Small intestine (tissue), 16 donors: ENCODE measurements at places on chromosomes 2 and 18. TPM values are rescaled to one million over a fixed set of nuclear protein-coding genes. Genes with fewer than 3 reads are reported as not detected.

GRCh38 chr2:158484892-158485556 is 28.3 kb downstream of the PKP4 start:
- DNase-seq: no peak
- no peak overlapping the region for H3K4me3 ChIP-seq
- no peak overlapping the region for H3K27ac ChIP-seq
- H3K4me1 ChIP-seq: no peaks in the 10 kb centered on the region
- no peaks in the 10 kb centered on the region for H3K36me3 ChIP-seq

DNA sequence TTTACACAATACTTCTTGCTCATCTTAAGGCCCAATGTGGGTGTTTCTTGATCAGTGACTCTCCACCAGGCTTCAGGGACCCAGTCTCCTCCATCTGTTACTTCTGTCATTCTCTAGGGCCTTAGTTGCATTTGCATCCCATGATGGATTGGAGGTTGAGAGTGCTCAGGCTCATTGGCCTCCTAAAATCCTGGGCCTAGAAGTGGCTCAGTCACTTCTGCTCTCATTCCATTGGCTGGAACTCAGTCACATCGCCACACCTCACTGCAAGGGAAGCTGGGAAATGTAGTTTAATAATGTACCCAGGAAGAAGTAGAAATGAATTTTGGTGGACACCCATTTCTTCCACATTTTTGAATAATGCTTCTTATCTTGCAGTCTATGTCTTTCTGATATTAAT is 223.5 kb downstream of the HRH4 start:
- no peaks in the 10 kb centered on the region for H3K36me3 ChIP-seq
- H3K4me3 ChIP-seq: no peak overlapping the region
- no peak for DNase-seq
- H3K4me1 ChIP-seq: no peaks in the 10 kb centered on the region
- H3K27me3 ChIP-seq: no peaks in the 10 kb centered on the region

GRCh38 chr2:5758346-5758745 is 66.2 kb downstream of the SOX11 start:
- DNase-seq: no peak
- H3K4me3 ChIP-seq: no peak overlapping the region
- no peak overlapping the region for H3K27ac ChIP-seq
- no peaks in the 10 kb centered on the region for H3K36me3 ChIP-seq
- no peaks in the 10 kb centered on the region for H3K27me3 ChIP-seq

DNA sequence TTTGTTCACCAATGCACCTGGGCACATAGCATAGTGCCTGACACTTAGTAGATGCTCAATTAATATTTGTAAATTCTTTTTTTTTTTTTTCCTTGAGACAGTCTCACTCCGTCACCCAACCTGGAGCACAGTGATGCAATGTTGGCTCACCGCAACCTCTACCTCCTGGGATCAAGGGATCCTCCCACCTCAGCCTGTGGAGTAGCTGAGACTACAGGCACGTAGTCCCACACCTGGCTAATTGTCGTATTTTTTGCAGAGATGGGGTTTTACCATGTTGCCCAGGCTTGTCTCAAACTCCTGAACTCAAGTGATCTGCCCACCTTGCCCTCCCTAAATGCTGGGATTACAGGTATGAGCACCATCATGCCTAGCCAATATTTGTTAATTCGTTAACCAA is 23.2 kb upstream of the LPIN2 start:
- no peak overlapping the region for H3K4me3 ChIP-seq
- no peak overlapping the region for H3K27ac ChIP-seq
- no peak for DNase-seq
- no peaks in the 10 kb centered on the region for H3K36me3 ChIP-seq
- no peaks in the 10 kb centered on the region for H3K27me3 ChIP-seq

DNA sequence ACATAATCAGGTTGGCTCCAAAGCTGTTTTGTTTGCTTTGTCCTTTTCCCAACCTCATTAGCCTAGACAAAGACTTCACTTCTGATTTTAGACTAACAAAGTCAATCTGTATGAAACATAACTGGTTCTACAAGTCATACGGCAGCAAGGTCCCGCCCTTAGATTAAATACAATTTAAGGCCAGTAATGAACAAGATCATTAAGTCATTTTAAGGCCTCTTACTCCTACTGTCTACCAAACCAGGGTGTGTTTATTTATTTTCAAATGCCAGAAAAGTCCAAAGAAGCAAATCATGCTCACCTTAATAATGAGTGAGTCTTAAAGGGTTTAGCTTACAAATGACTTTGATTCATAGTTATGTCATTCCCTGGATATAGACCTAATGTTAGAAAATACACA is 148.4 kb upstream of the ACVR2A start:
- H3K27me3 ChIP-seq: no peaks in the 10 kb centered on the region
- H3K27ac ChIP-seq: no peak overlapping the region
- no peak overlapping the region for H3K4me3 ChIP-seq
- no peaks in the 10 kb centered on the region for H3K4me1 ChIP-seq

SLC5A7 gene
- polyA plus RNA-seq: 0.12 TPM

MALL gene
- 123 TPM for polyA plus RNA-seq

TMEM169 gene
- 0.54 TPM for polyA plus RNA-seq

DNA sequence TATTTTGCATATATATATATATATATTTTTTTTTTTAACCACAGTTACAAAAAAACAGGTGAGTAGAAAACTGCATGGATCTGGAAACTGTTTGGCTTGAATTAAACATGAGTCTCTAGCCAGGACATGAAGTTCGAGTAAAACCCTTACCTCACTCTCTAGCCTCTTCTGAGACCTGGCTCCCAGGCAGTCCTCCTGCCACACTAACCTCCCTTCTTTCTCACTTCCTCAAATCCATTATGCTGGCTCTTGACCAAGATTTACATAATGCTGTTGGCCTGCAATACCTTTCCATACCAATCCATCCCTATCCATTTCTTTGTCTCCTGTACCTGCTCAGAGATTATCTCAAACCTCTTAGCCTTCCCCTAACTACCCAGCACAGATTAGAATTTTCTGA is 34.0 kb downstream of the PIGN start:
- no peaks in the 10 kb centered on the region for H3K4me1 ChIP-seq
- peaks cover 7% of the 10 kb centered on the region for H3K36me3 ChIP-seq
- no peak for DNase-seq

- no peaks in the 10 kb centered on the region for H3K4me1 ChIP-seq
- no peaks in the 10 kb centered on the region for H3K36me3 ChIP-seq
- no peak overlapping the region for H3K4me3 ChIP-seq
- DNase-seq: peak; percentile 54
- no peaks in the 10 kb centered on the region for H3K27me3 ChIP-seq
- no peak overlapping the region for H3K27ac ChIP-seq
Measured at GRCh38 chr18:66046032-66046602, 295.3 kb downstream of the CDH7 start.

NPPC gene
- polyA plus RNA-seq: not detected

DNA sequence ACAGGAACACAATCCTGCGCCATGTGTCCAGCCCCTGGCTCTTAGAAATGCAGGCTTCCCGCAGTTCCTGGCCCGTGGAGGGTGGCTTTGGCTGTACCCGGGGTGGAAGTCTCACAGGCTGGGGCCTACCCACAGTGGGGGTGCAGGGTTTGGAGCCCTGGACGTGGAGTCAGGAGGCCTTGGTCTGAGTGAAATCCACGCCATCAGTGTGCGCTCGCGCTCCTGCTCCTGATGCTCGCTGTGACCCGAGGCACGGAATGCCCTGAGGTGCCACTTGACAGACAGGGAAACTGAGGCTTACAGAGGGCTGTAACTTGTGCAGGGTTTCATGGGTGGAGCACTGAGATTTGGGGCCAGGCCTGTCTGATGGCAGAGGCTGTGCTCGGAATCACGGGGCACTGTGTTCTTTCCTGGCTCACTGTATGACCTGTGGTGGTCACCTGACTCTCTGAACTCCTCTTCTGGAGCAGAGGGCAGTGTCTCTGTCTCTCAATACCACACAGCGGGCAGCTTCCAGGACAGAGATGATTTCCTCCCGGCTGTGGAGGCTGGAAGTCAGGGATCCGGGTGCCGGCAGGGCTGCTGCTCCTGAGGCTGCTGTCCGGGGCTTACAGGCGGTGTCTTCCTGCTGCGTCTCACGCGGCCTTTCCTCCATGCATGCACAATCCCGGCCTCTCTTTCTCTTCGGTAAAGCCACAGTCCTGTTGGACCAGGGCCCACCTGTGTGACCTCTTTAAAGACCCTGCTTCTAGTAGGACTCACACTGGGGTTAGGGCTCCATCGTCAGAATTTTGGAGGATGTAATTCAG is 25.9 kb upstream of the ALLC start:
- H3K4me3 ChIP-seq: no peak overlapping the region
- no peaks in the 10 kb centered on the region for H3K36me3 ChIP-seq
- no peaks in the 10 kb centered on the region for H3K4me1 ChIP-seq
- peaks cover 3% of the 10 kb centered on the region for H3K27me3 ChIP-seq
- DNase-seq: no peak

ATP5MC3 gene
- polyA plus RNA-seq: 294 TPM

DNA sequence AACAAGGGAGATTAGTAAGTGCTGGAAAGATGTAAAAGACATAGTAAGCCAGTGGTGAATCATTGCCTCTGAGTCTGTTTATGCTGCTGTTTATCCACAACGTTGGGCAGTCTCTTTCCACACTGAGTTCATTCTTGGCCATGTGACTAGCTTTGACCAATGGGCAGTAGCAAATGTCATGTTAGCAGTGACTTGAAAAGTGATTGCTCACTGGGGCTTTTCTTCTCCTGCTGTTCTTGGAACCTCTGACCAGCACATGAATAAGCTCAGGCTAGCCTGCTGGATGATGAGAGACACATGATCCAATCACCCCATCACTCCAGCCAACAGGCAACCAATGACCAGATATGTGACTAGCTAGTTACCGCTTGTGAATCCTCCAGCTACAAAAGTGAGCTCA is 360.4 kb downstream of the SLC4A3 start:
- no peaks in the 10 kb centered on the region for H3K4me1 ChIP-seq
- no peaks in the 10 kb centered on the region for H3K36me3 ChIP-seq
- no peak for DNase-seq
- no peak overlapping the region for H3K27ac ChIP-seq
- no peak overlapping the region for H3K4me3 ChIP-seq

GRCh38 chr2:76851000-76851399 is 671.2 kb downstream of the LRRTM4 start:
- H3K36me3 ChIP-seq: no peaks in the 10 kb centered on the region
- no peaks in the 10 kb centered on the region for H3K27me3 ChIP-seq
- no peak overlapping the region for H3K4me3 ChIP-seq
- no peak overlapping the region for H3K27ac ChIP-seq
- no peak for DNase-seq
- H3K4me1 ChIP-seq: no peaks in the 10 kb centered on the region

GRCh38 chr2:43324259-43325106 is 98.1 kb upstream of the ZFP36L2 start:
- no peak overlapping the region for H3K4me3 ChIP-seq
- H3K4me1 ChIP-seq: peaks cover 3% of the 10 kb centered on the region
- DNase-seq: no peak
- H3K27ac ChIP-seq: peak overlapping the region; percentile 48

POTEF gene
- polyA plus RNA-seq: not detected

CCDC74A gene
- not detected for polyA plus RNA-seq

FBXO15 gene
- 0.28 TPM for polyA plus RNA-seq

DNA sequence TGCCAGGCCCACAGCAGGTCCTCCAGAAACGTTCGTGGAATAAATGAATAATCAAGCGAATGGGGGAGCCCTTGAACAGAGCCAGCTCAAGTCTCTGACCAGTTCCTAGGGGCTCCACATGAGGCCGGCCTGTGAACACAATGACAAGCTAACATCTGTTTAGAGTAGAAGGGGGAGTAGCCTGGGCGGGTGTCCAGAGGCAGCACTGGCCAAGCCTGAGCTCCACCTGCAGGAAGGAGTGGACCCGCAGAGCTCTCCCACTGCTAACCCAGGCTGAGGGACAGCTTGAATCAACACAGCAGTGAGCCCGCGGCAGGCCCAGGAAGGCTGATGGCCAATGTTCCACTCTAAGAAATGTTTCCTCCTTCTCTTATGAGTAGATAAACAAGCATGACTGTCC is 234.8 kb upstream of the RAB6C start:
- H3K27ac ChIP-seq: no peak overlapping the region
- H3K4me3 ChIP-seq: no peak overlapping the region
- peak; percentile 16 for DNase-seq
- H3K4me1 ChIP-seq: no peaks in the 10 kb centered on the region

- no peak overlapping the region for H3K4me3 ChIP-seq
- H3K4me1 ChIP-seq: no peaks in the 10 kb centered on the region
Measured at GRCh38 chr2:150046211-150046610, 441.3 kb downstream of the RND3 start.

RAB27B gene
- polyA plus RNA-seq: 3.8 TPM

ACVR1C gene
- 1.2 TPM for polyA plus RNA-seq

EFHD1 gene
- polyA plus RNA-seq: 1.8 TPM

DNA sequence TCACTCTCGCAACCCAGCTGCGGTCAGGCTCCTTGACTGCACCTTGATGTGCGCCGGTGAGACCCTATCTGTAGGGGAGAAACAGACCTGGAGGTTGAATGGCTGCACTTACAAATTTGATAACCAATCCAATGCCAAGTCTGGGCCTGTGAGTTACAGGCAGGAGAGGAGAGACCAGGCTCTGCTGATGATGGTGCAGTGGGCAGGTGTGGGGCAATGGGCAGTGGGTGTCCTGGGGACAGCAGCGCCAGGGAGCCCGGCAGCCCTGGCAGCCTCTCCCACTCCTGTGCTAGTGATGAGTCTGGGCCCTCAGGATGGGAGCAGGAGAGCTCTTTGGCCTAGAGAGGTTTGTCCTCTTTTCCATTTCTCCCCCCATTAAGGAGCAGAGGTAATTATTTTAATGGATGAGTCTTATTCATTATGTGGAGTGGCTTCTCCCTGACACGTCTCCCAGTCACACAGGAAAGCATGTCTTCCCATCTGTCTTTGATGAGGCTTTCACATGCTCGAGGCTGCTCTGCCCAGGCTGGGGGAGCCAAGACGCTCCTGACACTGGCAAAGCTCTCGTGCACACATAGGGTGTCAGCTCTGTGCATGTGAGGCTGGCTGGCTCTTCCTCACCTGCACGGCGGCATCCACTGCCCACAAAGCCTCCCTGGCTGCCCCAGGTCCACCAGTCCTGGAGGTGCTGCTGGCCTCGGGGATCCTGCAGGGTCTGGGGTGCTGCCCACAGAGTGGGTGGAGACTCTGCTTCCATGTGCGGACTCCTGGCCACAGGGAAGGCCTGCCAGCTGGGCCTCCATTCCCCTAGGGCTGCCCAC is 10.0 kb upstream of the ALLC start:
- H3K36me3 ChIP-seq: no peaks in the 10 kb centered on the region
- peaks cover 9% of the 10 kb centered on the region for H3K27me3 ChIP-seq
- H3K4me1 ChIP-seq: peaks cover 12% of the 10 kb centered on the region
- no peak overlapping the region for H3K4me3 ChIP-seq
- no peak overlapping the region for H3K27ac ChIP-seq

GRCh38 chr18:62118328-62118727 is 68.5 kb downstream of the PIGN start:
- H3K4me1 ChIP-seq: no peaks in the 10 kb centered on the region
- H3K27me3 ChIP-seq: no peaks in the 10 kb centered on the region
- H3K36me3 ChIP-seq: peaks cover 6% of the 10 kb centered on the region

FER1L5 gene
- polyA plus RNA-seq: 0.09 TPM
